Hepatocyte (in vitro differentiated cells): ENCODE measurements at places on chromosomes 16 and 17. TPM values are rescaled to one million over a fixed set of nuclear protein-coding genes. Genes with fewer than 3 reads are reported as not detected.
A peak's percentile ranks its signal among the peaks of the same experiment; 100 is the strongest.

- peak; percentile 65 for DNase-seq
Measured at GRCh38 chr17:75073618-75074047, 14.1 kb upstream of the SLC16A5 start.

CDH13 gene
- polyA plus RNA-seq: 1.2 TPM in 2 replicates

KCNJ2 gene
- 0.41 and 1.0 TPM in 2 replicates for polyA plus RNA-seq

DNA sequence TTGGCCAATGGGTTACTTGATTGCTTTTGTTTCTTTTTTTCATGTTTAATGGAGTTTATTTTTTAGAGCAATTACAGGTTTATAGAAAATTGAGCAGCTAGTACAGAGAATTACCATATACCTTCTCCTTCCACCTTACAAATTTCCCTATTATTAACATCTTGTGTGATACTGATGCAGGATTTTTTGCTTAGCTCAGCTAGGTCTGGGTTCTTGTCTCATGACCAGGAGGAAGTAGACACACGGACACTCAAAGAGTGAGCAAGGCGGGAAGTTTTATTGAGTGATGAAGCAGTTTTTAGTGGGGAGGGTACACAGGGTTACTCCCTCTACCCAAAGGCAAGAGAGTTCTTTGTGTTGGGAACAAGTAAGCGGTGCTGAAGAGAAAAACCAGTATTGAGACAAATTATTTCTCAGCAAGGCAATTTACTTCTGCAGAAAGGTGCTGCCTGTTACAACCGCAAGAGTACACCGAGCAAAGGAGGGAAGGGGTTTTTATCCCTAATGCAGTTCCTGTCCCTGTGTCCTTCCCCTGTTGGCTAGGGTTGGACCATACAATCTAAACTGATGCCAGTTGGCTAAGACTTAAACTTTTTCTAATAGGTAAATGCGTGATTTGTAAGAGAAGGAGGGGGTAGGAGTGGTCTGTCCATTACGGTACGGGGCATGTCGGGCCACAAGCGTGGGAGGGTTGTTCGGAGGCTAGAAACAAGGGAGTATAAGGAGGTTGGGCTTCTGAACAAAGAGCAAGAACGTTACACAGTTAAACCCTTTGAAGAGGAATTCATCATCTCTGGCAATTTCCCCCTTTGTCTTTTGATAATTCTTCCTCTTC is 26.9 kb downstream of the SEC14L1 start:
- no peak for DNase-seq

SLC47A1 gene
- 17.4 and 26.4 TPM in 2 replicates for polyA plus RNA-seq

KRTAP1-1 gene
- not detected in 2 replicates for polyA plus RNA-seq

GRCh38 chr16:48971571-48972077 is 310.0 kb downstream of the CBLN1 start:
- no peak for DNase-seq

KRT27 gene
- polyA plus RNA-seq: not detected in 2 replicates

GRCh38 chr17:65850486-65850885 is 289.0 kb upstream of the AXIN2 start:
- no peak for DNase-seq

DNA sequence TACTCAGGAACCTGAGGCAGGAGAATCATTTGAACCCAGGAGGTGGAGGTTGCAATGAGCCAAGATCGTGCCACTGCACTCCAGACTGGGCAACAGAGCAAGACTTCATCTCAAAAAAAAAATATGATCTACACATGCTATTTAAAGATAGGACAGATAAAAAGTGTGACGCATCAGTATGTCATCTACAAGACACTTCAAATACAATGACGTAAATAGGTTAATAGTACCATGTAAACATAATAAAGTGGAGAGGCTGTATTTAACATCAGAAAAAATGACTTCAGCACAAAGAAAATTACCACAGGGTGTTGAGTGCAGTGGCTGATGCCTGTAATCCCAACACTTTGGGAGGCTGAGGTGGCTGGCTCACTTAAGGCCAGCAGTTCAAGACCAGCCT is 20.2 kb downstream of the ZNF778 start:
- no peak for DNase-seq

- DNase-seq: no peak
Measured at GRCh38 chr16:30808146-30808545, 21.1 kb upstream of the ZNF629 start.

DNA sequence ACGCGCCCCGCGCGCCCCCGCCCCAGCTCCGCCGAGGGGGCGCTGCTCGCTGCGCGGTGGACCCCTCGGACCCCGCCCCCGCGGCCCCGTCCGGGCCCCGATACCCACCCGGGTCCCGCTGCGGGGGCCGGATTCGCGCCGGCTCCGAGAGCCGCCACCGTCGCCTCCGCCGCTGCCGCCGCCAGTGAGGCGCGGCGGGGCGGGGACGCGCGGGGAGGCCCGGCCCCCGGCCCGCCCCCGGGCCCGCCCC is at the start of gene TBC1D16:
TBC1D16 (minus strand) TSS at position 186 of the 250 bp plus-strand sequence. CDS start 22,325 bp downstream, outside the sequence.
- peak; percentile 93 for DNase-seq

DNA sequence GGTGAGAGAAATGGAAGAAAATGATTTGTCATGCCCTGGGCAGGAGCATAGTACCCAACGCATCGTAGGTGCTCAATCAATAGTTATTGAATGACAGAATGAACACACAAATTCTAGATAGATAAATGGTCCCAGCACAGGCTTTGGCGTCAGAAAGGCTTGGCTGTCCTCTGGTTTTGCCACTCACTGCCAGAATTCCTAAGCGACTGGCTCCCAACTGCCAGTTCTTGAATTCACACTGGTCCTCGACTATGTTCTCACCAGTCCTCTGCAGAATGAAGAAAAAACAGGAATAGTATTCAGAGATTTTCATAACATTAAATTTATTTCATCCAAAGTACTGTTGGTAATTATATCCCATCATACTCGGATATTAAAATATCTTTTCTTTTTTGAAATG is 163.1 kb upstream of the NOL11 start:
- no peak for DNase-seq

DNA sequence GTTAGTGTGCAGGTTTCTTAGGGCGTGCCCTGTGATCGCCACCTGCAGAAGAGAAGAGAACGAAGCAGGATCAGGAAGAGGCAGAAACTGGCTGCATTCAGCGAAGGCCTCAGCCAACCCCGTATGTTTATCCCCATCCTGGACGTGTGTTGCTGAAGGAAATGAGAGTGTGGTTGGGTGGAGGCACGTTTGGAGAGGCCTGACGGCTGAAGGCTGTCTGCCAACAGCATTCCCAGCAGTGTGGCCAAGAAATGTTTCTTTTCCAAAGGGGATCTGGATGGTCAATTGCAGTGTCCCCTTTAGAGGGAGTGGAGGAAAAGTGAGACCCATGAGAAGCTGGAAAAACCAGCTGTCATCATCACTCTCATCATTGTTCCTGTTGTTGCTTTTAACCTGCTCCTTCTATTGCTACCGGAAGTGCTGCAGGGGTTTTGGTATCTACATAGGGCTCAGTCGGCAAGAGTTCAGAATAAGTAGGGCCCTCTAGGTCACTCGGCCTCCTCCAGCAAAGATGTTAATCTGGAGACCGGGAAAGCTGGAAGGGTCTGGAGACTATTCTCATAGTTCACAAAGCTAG is 46.5 kb upstream of the SLC47A1 start:
- no peak for DNase-seq

DNA sequence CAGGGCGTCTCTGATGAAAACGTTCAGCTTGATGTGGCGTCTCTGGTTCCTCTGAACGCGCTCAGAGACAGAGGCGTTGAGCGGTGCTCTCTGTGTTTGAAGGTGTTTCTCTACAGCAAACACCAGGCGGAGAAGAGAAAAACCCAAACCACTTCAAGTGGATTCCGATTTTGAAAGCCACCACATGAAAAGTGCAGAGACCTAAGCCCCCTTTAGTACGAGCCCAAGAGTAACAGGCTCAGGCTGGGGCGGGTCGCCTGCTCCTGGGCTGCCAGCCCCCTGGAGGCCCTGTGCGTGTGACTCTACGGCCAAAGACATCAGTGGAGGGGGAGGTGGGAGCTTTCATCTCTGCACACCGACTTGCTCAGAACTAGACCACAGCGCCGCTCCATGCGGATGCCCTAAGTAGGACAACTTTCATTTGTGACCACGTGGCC is 328.4 kb downstream of the MAF start:
- no peak for DNase-seq

DNA sequence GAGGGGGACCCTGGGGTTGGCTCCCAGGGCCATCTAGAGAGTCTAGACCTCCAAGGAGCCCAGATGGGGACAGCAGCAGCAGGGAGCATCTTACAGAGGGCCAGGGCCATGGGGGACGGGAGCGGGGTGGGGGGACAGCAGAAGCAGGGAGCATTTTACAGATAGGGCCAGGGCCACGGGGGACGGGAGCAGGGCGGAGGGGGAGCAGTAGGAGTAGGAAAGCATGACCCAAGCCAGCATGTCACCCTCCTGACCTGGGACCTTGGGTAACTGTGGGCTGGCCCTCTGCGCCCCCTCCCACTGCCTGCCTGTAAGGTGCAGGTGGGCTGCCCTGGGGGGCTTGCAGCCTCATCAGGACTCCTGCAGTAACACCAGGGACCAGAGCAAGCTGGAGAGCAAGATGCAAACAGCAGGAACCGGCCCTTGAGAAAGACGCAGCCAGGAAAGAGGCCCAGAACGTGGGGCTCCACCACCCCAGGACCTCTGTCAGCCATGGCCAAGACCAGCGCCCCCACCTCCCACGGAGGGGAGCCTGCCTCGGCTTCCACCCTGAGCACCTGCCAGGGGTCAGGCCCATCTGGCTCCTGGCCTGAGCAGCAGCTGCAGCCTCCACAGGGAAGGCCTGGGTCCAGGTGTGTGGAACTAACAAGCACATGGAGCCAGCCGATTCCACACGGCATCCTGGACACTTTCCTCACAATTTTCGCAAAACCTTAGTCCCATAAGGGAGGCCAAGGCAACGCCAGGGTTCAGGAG is 2.4 kb downstream of the ZNF598 start:
- no peak for DNase-seq

CFAP119 gene
- polyA plus RNA-seq: 4.2 and 6.1 TPM in 2 replicates

- no peak for DNase-seq
Measured at GRCh38 chr17:80836971-80837481, 154.6 kb upstream of the CHMP6 start.

- DNase-seq: peak; percentile 50
Measured at GRCh38 chr16:85798901-85799496, 345 bp downstream of the EMC8 start.

DNA sequence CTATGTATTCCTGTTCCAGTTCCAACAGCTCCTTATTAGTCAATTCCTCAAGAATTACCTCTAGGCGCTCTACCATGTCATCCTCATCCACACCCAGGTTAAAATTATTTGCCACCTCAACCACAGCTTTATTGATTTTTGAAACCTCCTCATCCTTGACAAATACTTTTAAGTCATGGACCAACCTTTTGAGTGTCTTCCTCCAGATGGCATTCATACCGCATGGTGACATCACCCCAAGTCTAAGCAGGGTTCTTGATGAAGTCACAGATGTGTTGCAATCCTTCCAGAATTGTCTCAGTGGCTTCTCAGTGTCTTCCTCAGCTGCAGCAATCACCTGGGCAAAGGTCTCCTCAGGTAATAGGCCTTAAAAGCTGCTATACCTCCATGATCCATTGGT is 40.1 kb downstream of the BCL7C start:
- no peak for DNase-seq

DNA sequence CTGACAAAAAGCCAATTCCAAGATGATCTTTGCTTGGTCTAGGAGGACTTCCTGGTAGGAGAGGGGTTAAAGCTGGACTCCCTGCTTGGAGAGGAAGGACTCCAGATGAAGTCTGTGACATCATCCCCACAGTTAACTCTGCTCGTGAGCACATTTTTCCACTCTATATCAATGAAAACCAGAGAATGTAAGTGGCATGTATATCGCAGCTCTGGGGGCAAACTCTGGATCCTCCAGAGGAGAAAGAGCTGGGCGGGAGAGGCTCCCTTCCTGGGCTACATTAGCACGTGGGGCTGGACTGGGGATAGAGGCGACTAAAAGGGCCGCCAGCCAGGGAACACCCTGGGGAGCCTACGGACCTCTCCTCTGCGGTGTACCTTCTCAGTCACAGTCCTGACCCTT is 34.1 kb downstream of the HIC1 start:
- no peak for DNase-seq

- DNase-seq: peak; percentile 35
Measured at GRCh38 chr16:50396761-50397535, 28.2 kb upstream of the BRD7 start.

- peak; percentile 61 for DNase-seq
Measured at GRCh38 chr17:76631821-76632565, 11.6 kb downstream of the ST6GALNAC1 start.

DNA sequence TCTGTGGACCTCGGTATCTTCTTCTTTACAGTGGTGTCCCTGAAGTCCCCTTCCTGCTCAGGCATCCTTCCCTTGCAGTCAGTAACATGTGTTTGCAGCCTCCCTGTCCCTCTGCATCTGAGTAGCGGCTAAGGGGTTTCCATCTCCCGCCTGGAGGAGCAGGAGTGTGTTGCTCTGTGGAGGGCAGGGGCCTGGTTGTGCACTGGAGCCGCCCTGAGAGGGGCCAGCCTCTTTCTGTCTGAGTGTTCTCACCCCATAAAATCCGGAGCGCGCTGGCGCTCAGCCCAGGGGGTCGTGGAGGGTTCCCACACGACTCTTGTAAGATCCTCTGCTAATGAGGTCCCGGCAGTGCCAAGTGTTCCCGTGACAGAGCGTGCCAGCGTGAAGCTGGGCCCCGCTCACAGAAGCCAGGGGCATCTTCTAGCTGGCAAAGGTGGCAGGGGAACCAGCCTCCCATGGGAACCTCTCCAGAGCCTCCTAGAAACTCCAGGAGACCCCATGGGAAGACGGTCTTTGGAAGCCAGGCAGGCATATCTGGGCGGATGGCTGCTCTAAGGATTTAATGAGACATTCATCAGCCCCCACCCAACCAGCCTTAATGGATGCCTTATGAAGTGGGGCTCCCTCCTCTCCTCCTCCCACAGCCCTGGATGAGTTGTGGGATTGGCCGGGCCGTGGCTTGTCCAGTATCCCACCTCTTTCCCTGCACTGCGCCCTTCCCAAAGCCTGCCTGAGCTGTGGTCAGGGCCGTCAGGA is 91.4 kb upstream of the GSE1 start:
- DNase-seq: peak; percentile 79

GRCh38 chr17:46772475-46773220 is 45.8 kb downstream of the WNT3 start:
- no peak for DNase-seq

DNA sequence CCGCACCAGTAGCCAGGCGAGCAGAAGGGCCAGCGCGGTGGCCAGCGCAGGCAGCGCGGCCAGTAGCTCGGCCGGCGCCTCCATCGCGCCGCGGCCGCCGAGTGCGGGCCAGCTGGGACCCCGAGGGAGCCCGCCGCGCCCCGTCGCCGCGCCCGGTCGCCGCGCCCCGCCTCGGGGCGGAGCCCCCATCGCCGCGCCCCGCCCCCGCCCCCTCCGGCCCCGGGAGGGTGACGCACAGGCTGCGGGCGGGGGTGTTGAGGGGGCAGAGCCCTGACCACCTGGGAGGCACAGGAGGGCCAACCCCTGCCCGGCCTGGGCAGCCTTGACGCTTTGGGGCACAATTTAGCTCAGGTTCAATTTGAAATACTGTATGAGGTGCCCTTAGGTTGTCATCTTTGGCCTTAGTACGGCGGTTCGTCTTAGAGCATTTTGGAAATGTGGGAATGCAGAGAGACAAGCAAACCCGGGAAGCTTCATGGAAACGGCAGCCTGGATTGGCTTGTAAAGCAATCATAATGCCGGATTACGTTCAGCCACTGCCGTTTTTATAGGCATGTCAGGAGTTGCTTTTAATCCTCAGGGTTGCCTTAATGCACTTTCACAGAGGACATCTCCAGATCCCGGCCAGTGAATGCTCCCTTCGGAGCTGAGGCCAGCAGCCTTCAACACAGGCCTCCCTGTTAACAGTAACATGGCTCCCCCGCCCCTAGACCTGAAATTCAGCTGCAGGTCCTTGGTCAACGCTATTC is at the start of gene MXRA7:
MXRA7 (minus strand) TSS at position 103 of the 749 bp plus-strand sequence; CDS start at position 84, 19 bp downstream.
- peak; percentile 89 for DNase-seq

- DNase-seq: no peak
Measured at GRCh38 chr17:29246628-29247027, at the start of gene CRYBA1. CRYBA1 (plus strand) TSS chr17:29246859; CDS start chr17:29246864, 5 bp downstream.
